Sigmoid colon (tissue), 7 donors: ENCODE measurements at places on chromosomes 2 and 18. TPM values are rescaled to one million over a fixed set of nuclear protein-coding genes. Genes with fewer than 3 reads are reported as not detected.

DNA sequence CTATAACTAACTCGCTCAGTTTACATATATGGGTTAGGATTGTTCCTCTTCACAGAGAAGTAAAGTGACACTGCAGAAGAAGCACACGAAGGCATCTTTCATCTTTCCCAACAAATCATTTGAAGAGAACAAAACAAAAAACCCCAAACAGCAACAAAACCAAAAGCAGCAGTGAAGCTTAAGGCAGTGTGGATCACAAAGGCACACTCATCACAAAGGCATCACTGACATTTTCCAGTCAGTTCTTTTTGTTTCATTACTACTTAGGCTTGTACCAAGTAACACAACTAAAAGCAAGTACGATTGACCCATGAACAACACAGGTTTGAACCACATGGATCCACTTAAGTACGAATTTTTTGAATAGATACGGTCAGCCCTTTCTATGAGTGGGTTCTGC, 75.7 kb downstream of the RNF152 start:
- no peaks in the 10 kb centered on the region for H3K4me1 ChIP-seq
- no peaks in the 10 kb centered on the region for H3K27me3 ChIP-seq
- H3K36me3 ChIP-seq: peaks cover 9% of the 10 kb centered on the region
- no peak overlapping the region for H3K27ac ChIP-seq
- no peak for DNase-seq
- no peak overlapping the region for H3K4me3 ChIP-seq

Gene SERPINB2
- 0.81 TPM for total RNA-seq

DNA sequence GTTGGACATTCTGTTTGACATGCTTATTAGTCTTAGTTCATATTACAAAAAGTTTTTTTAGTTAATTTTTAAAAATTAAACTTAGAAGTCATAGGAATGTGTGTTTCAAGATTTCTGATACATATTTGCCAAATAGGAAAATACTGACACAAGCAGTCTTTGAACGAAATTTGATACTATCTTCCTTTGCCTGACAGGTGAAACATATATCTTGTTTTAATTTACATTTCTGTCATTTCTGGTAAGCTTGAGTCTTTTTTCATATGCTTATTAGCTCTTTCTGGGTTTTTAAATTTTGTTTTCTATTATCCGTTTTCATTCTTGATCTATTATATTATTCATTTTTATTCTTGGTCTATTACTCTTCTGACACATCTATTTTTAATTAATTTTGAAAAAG, 24.5 kb downstream of the ITGAV start:
- no peak overlapping the region for H3K4me3 ChIP-seq
- DNase-seq: no peak
- no peaks in the 10 kb centered on the region for H3K27me3 ChIP-seq
- H3K36me3 ChIP-seq: no peaks in the 10 kb centered on the region
- no peaks in the 10 kb centered on the region for H3K4me1 ChIP-seq

GRCh38 chr2:172673056-172673683, 62.5 kb upstream of the RAPGEF4 start:
- H3K4me1 ChIP-seq: peaks cover 9% of the 10 kb centered on the region
- H3K36me3 ChIP-seq: no peaks in the 10 kb centered on the region
- no peak overlapping the region for H3K27ac ChIP-seq
- DNase-seq: no peak
- no peak overlapping the region for H3K4me3 ChIP-seq

DNA sequence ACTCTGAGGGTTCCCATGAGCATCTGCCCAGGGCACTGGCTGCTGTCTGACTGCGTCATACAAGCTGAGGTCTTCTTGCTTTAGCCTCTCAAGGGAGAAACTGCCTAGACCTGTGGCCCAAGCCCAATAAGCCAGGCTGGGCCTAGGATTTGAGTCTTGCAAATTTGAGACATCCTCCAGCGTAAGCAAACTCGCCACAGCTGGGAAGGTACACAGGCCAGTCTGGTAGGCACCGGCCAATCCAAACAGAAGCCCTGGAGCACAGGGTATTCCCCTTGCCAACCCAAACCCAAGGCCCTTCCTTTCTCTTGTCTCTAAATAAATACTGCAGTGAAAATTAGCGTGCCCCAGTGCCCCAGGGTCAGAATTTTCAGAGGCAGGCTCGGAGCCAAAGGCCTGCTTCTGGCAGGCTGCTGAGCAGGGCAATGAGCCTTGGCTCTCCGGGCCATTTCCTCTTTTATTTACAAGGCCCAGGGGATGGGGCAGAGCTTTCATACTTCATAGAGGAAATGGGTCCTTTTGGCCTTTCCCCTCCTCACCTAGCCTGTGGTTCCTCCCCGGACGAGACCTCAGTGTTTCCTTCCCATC, 33.3 kb downstream of the POLR1A start:
- H3K27ac ChIP-seq: peak overlapping the region; percentile 48
- H3K36me3 ChIP-seq: peaks cover 30% of the 10 kb centered on the region
- no peak for DNase-seq

Gene TMEM87B
- total RNA-seq: 36.7 TPM

DNA sequence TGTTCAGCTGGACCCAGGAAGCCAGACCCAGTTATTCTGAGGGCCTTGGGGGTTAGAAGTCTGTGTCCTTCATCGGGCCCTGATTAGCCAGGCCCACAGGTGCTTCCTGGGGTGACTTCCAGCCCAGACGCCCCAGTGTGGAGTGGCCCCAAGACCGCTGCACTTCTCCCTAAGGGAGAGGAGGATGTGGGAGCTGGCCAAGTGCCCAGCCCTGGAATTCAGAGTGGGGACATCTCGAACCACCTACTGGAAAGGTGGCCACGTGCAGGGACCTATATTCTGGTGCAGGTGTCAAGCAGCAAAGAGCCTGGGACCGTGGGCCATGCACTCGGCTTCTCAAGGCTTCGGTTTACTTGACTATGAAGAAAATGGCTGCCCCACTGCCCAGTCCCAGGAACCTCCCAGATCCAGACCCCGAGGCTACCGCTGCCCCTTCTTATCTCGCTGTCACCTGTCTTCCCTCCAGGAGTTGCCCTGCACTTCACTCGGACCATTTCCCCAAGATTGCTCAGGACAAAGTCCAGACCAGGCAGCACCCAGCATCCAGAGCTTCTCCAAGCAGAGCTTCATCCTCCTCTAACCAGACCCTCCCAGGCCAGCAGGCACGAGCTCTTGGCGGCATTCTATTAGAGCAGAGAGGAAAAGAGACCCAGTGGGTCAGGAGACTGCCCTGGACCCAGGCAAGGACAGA, 142.8 kb upstream of the ID2 start:
- H3K27ac ChIP-seq: peak overlapping the region; percentile 42
- H3K27me3 ChIP-seq: no peaks in the 10 kb centered on the region
- H3K4me1 ChIP-seq: peaks cover 16% of the 10 kb centered on the region
- no peak for DNase-seq

GRCh38 chr2:204177977-204178522, 241.5 kb downstream of the ICOS start:
- no peak for DNase-seq
- H3K36me3 ChIP-seq: no peaks in the 10 kb centered on the region
- no peak overlapping the region for H3K4me3 ChIP-seq
- no peaks in the 10 kb centered on the region for H3K4me1 ChIP-seq
